ENCODE measurements at places on chromosomes 13 and 19. TPM values are rescaled to one million over a fixed set of nuclear protein-coding genes. Genes with fewer than 3 reads are reported as not detected.

DNA sequence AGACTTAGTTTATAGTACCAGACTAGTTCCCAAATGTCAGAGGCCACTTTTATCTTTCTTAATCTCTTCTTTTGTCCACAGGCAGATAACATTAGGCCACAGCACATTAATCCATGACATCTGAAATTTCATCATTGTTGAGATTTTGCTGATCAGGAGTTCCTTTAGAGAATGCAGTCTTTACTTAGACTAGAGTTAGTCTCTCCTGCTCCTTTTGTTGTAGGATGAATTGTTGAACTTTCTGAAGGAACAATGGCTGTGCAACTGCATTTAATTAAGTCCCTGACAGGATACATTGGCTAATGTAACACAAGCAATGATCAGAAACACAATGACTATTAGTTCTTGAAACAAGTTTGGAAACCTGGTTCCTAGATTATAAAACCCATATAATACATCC is 266.3 kb downstream of the PCDH20 start:
- no peaks in the 10 kb centered on the region for H3K36me3 ChIP-seq
- no peaks in the 10 kb centered on the region for H3K4me1 ChIP-seq
- DNase-seq, result peak; percentile 10
- no peaks in the 10 kb centered on the region for H3K27me3 ChIP-seq
- no peak overlapping the region for H3K27ac ChIP-seq
- H3K4me3 ChIP-seq, result no peak overlapping the region

DNA sequence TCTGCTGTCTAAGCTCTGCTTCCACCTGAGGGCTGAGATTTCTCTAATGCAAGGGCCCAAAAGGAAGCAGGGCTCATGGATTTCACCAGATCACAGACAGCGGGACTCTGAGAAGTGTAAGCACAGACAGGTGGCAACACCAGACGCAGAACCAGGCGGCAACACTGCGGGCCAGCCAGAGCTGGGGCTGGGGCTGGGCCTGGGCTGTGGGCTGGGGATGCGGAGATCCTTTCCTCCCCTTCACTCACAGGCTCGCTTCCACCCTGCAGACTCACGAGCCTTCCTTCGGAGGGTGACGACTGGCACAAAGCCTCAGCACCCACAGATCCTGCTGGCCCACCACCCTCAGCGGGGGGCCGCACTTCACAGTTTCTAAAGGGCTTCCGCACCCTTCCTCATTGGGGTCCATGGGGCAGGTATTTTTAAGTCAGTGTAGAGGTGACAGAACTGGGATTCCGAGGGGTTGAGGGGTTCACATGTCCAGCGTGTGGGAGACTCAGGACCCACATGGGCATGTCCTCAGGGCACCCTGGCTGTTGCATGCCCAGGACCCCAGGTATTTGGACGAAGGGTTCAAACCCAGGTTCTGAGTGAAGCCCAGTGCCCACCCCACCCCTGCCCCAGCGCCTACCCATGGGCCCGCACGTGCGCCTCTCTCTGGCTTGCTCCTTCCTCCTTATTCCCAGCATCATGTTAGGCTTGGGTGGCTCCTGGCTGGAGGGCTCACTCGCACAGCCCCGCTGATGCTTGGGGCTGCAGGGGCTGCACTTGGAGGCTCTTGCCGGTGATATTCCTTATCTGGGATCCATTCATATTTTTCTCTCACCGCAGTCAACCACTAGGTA is 137.3 kb upstream of the GPR12 start:
- H3K27ac ChIP-seq, result no peak overlapping the region
- no peaks in the 10 kb centered on the region for H3K36me3 ChIP-seq
- H3K4me1 ChIP-seq, result no peaks in the 10 kb centered on the region
- no peak overlapping the region for H3K4me3 ChIP-seq

DNA sequence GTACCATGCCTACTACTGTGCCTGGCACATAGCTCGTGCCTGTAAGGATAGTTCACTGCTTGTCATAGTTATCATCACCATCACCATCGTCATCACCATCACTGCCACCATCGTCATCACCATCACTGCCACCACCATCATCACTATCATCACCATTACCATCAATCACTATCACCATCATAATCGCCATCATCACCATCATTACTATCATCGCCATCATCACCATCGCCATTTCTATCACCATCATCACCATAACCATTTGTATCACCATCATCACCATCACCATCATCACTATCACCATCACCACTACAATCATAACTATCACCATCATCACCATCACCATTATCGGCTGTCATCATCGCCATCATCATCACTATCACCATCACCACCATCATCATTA is 107.1 kb downstream of the TUBA3C start:
- no peaks in the 10 kb centered on the region for H3K36me3 ChIP-seq
- no peaks in the 10 kb centered on the region for H3K27me3 ChIP-seq
- H3K4me1 ChIP-seq, result no peaks in the 10 kb centered on the region
- DNase-seq, result no peak
- no peak overlapping the region for H3K27ac ChIP-seq

DNA sequence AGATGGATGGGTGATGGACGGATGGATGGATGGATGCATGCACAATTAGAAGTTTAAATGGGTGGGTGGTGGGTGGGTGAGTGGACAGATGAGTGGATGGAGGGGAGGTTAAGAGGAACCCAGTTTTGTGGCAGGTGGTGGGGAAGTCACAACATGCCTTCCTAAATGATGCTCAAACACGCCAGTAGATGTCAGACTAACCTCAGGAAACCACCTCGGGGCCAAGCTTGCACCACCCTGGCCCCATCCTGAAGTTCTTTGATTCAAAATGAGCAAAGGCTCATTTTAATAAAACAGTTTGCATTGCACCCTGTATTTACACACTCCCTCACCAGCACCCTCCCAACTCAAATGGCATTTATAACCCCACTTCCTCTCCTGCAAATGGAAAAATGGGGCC is 91.4 kb upstream of the CACNA1A start:
- DNase-seq, result peak; percentile 60
- no peaks in the 10 kb centered on the region for H3K4me1 ChIP-seq
- H3K27me3 ChIP-seq, result no peaks in the 10 kb centered on the region
- H3K4me3 ChIP-seq, result no peak overlapping the region

DNA sequence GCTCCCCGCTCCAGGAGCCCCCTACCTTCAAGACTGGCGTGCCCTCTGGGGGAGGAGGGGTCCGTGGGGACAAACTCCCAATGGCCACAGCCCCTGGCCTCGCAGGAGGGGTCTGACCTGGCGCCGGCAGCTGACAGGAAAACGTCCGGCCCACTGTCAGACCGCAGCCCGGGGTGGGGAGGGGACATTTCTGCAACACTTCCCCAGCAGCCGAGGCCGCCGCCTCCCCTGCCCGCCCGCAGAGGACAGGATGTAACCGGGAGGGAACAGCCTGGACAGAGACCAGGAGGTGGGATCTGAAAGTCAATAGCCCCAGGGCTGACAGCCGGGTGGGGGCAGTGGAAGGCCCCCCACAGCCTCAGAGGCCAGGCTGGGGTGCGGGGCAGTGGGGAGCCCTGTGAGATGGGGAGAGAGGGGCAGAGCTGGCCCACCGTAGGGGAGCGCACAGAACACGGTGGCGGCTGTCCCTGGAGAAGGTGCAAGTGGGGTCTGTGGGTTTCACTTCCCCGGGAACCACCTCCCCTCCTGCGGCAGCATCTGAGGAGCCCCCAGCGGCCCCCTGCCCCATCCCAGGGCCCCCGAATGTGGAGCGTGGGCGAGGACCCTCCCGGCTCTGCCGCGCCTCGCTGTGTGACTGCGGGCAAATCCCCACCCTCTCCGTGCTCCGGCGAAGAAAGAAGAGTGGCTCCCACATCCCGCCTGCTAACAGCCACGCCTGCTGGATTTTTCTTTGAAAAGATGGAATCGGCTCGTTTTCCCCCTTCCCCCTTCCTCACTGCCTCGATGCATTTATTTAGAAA is at the start of gene PEAK3:
Gene PEAK3 (minus strand): TSS at position 114 of the 800 bp plus-strand sequence. CDS start 1,244 bp downstream, outside the sequence.
- H3K27me3 ChIP-seq, result no peaks in the 10 kb centered on the region
- no peaks in the 10 kb centered on the region for H3K36me3 ChIP-seq
- H3K27ac ChIP-seq, result no peak within 1 kb of the TSS
- no peaks in the 10 kb centered on the region for H3K4me1 ChIP-seq

The TRPC4 gene
- total RNA-seq, result 1.7 TPM

The ZNF888 gene
- total RNA-seq, result 2.6 TPM

GRCh38 chr13:28355822-28356371 is 139.0 kb downstream of the FLT1 start:
- H3K4me1 ChIP-seq, result no peaks in the 10 kb centered on the region
- DNase-seq, result peak; percentile 48

The DKKL1 gene
- total RNA-seq, result 0.26 TPM

The CYP2F1 gene
- total RNA-seq, result not detected

- DNase-seq, result no peak
- H3K27ac ChIP-seq, result peak overlapping the region; percentile 78
- peak overlapping the region; percentile 89 for H3K4me3 ChIP-seq
- H3K36me3 ChIP-seq, result peaks cover 10% of the 10 kb centered on the region
Measured at GRCh38 chr19:46715975-46716671, 791 bp downstream of the PRKD2 start.

GRCh38 chr19:36527341-36527740 is 730 bp downstream of the ZNF260 start:
- H3K4me1 ChIP-seq, result peaks cover 2% of the 10 kb centered on the region
- H3K4me3 ChIP-seq, result peak overlapping the region; percentile 96
- no peak for DNase-seq
- no peaks in the 10 kb centered on the region for H3K27me3 ChIP-seq

GRCh38 chr19:15788594-15789270 is 1.3 kb downstream of the OR10H5 start:
- H3K4me1 ChIP-seq, result no peaks in the 10 kb centered on the region
- no peak overlapping the region for H3K27ac ChIP-seq
- no peak for DNase-seq
- no peak overlapping the region for H3K4me3 ChIP-seq
- H3K27me3 ChIP-seq, result no peaks in the 10 kb centered on the region

The BICRA gene
- total RNA-seq, result 3.8 TPM

The ZNF578 gene
- total RNA-seq, result 9.6 TPM

DNA sequence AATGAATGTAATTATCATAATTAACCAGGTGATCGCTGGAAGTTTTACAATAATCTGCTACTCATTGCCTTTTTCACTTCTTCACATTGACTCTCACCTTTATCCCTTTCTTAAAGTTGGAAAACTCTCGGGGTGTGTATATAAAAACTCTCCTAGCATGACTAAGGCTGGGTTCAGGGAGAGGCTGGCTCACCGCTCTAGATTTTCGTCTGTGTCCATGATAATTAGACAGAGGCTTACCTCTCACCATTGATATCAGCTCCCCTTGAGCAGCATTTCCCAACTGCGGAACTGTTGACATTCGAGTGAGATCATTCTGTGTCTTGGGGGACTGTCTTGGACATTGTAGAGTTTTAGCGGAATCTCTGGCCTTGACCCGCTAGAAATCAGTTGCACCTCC is 39.4 kb downstream of the NFIX start:
- DNase-seq, result no peak
- H3K27me3 ChIP-seq, result no peaks in the 10 kb centered on the region
- peaks cover 12% of the 10 kb centered on the region for H3K36me3 ChIP-seq
- H3K27ac ChIP-seq, result no peak overlapping the region
- peaks cover 48% of the 10 kb centered on the region for H3K4me1 ChIP-seq

The ADM5 gene
- total RNA-seq, result 0.26 TPM

DNA sequence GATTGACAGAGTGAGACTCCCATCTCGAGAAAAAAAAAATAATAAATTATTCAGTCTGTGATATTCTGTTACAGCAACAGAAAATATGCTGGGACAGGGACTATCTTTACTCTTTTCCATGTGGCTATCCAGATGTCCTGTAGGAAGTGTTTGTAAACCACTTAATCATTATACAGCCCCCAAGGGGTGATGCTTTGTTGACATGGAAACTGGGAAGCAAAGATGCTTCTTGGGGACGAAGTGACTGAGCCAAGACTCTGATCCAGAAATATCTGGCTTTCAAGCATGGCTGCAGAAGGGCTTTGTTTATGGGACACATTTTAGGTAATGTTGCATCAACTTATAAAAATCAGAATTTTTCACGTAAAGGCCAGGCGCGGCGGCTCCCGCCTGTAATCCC is 5.4 kb downstream of the ZNF8 start:
- H3K36me3 ChIP-seq, result peaks cover 13% of the 10 kb centered on the region
- H3K4me1 ChIP-seq, result no peaks in the 10 kb centered on the region
- no peak overlapping the region for H3K4me3 ChIP-seq
- no peak overlapping the region for H3K27ac ChIP-seq
- no peaks in the 10 kb centered on the region for H3K27me3 ChIP-seq

The GPR18 gene
- total RNA-seq, result not detected

GRCh38 chr13:40438999-40439797 is 227.2 kb downstream of the FOXO1 start:
- H3K4me3 ChIP-seq, result peak overlapping the region; percentile 4
- DNase-seq, result peak; percentile 56
- no peak overlapping the region for H3K27ac ChIP-seq
- no peaks in the 10 kb centered on the region for H3K36me3 ChIP-seq
- no peaks in the 10 kb centered on the region for H3K27me3 ChIP-seq
- no peaks in the 10 kb centered on the region for H3K4me1 ChIP-seq

- H3K27ac ChIP-seq, result no peak overlapping the region
- no peaks in the 10 kb centered on the region for H3K36me3 ChIP-seq
- no peaks in the 10 kb centered on the region for H3K27me3 ChIP-seq
- H3K4me3 ChIP-seq, result no peak overlapping the region
- H3K4me1 ChIP-seq, result no peaks in the 10 kb centered on the region
- DNase-seq, result no peak
Measured at GRCh38 chr19:46824890-46825730, 25.5 kb downstream of the AP2S1 start.

- DNase-seq, result no peak
- no peak overlapping the region for H3K27ac ChIP-seq
- no peak overlapping the region for H3K4me3 ChIP-seq
- no peaks in the 10 kb centered on the region for H3K4me1 ChIP-seq
- peaks cover 22% of the 10 kb centered on the region for H3K27me3 ChIP-seq
Measured at GRCh38 chr19:45870798-45871197, 6.7 kb downstream of the FOXA3 start.

DNA sequence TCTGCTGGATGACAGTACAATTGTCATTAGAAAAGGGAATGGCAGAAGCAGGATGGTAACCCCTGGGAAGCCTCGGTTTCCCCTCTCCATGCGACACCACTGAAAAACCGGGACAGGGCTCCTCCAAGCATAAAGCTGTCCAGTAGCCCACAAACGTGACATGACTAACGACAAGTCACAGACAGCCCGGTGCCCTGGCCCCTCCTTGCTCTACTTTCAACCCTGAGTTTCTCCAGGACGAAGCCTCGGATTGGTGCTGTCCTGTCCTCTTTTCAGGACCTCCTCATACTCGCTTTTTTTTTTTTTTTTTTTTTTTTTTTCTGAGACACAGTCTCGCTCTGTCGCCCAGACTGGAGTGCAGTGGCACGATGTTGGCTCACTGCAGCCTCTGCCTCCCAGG is 16.3 kb downstream of the DPP9 start:
- no peak overlapping the region for H3K4me3 ChIP-seq
- H3K4me1 ChIP-seq, result peaks cover 10% of the 10 kb centered on the region
- H3K27ac ChIP-seq, result no peak overlapping the region
- peaks cover 40% of the 10 kb centered on the region for H3K36me3 ChIP-seq
- no peak for DNase-seq
